ENCODE measurements at places on chromosomes 12 and 14. TPM values are rescaled to one million over a fixed set of nuclear protein-coding genes. Genes with fewer than 3 reads are reported as not detected.

DNA sequence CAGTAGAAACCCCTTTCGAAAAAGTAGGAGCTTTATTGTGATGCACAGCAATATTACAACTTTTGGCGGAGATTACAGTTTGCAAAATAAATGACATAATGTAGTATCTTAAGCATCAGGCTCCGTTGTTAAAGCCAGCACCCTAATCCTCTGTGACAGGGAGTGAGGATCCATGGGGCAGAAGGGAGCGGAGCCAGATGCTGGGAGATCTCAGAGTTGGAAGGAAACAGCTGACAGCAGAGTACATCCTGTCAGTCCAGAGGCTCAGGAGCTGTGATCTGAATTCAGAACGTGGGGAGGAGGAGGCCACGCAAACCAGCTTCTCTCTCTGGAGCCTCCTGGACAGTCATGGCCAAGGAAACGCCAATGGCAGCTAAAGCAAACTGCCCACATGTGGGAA, 55.7 kb downstream of the TMTC1 start:
- no peak overlapping the region for H3K27ac ChIP-seq
- no peak overlapping the region for H3K4me3 ChIP-seq
- H3K4me1 ChIP-seq, result peaks cover 16% of the 10 kb centered on the region
- no peaks in the 10 kb centered on the region for H3K36me3 ChIP-seq

DNA sequence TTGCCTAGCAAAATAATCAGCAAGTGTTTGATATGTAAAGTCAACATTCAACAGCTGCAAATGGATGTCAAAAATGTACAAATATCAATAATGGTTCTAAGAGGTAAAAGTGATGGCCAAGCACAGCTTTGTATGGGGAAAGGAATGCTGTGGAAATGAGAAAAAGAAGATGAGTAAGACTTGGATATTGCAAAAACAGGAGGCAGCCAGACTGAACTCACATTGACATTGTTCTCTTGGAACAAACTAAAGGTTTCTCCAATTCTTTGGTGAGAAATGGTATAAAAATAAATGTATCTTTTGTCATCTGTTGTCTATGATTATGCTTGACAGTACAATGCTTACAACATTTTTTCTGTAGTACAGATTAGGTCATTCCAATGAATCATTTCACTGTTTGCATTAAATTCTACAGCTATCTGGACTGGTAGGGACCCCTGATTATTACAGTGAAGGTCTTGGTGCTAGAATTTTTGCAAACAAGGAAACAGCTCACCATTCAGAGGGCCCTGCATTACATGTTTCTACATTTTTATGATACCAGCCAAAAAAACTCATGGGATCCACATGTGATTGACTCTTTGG, 465.7 kb downstream of the NOVA1 start:
- no peak for DNase-seq
- no peak overlapping the region for H3K4me3 ChIP-seq
- no peaks in the 10 kb centered on the region for H3K27me3 ChIP-seq

- no peaks in the 10 kb centered on the region for H3K36me3 ChIP-seq
- no peak overlapping the region for H3K27ac ChIP-seq
- no peaks in the 10 kb centered on the region for H3K4me1 ChIP-seq
- DNase-seq, result no peak
- no peak overlapping the region for H3K4me3 ChIP-seq
Observed at GRCh38 chr12:91604897-91605296, 422.3 kb upstream of the DCN start.

- H3K4me1 ChIP-seq, result peaks cover 29% of the 10 kb centered on the region
- DNase-seq, result peak; percentile 13
- no peaks in the 10 kb centered on the region for H3K27me3 ChIP-seq
- H3K4me3 ChIP-seq, result peak overlapping the region; percentile 19
- H3K27ac ChIP-seq, result peak overlapping the region; percentile 86
Observed at GRCh38 chr12:53659571-53659981, 16.3 kb downstream of the ATP5MC2 start.

GRCh38 chr12:100359822-100360221, 2.9 kb downstream of the SLC17A8 start:
- DNase-seq, result no peak
- H3K4me3 ChIP-seq, result no peak overlapping the region
- peaks cover 15% of the 10 kb centered on the region for H3K27me3 ChIP-seq
- no peaks in the 10 kb centered on the region for H3K4me1 ChIP-seq
- no peaks in the 10 kb centered on the region for H3K36me3 ChIP-seq
- H3K27ac ChIP-seq, result no peak overlapping the region

DNA sequence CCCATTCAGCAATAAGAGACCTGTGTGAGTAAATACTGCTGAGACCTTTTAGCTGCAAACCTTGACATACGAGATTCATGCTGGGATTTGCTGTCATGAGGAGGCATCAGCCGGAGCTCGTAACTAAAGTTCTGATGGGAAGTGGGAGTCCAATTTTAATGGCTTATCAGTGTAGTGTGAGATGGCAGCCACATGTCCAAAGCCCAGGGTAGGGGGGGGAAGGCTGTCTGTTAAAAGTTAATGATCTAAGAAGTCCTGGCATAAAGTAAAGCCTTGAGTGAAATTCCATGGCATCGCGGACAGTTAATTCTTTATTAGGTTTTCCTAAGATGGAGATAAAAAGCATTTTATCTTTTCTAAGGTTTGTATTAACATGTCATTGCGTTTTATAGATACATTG, 240.0 kb downstream of the AACS start:
- no peak overlapping the region for H3K27ac ChIP-seq
- H3K27me3 ChIP-seq, result no peaks in the 10 kb centered on the region
- H3K4me3 ChIP-seq, result no peak overlapping the region
- no peaks in the 10 kb centered on the region for H3K36me3 ChIP-seq
- no peaks in the 10 kb centered on the region for H3K4me1 ChIP-seq

GRCh38 chr12:25712169-25712568, 159.1 kb upstream of the LMNTD1 start:
- DNase-seq, result no peak
- no peak overlapping the region for H3K4me3 ChIP-seq
- no peaks in the 10 kb centered on the region for H3K4me1 ChIP-seq
- H3K27me3 ChIP-seq, result no peaks in the 10 kb centered on the region
- no peaks in the 10 kb centered on the region for H3K36me3 ChIP-seq

DNA sequence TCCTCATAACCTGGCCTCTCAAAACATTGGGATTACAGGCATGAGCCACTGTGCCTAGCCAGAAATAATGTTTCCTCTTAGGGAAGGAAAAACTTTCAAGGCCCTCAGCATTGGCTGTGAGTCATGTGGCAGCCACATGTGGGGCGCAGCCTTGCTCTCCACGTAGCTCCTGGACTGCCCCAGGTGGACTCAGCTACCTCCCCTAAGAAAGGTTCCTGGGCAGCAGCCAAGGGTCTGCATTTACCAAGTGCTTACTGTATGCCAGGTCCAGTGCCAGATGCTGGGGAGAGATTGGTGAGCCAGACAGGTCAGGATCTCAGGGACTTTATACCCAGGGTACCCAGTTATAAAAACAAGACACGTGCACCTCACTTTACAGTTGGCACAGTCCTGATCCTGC, 3.7 kb upstream of the TRPV4 start:
- DNase-seq, result peak; percentile 65
- H3K4me3 ChIP-seq, result no peak overlapping the region
- no peak overlapping the region for H3K27ac ChIP-seq
- peaks cover 11% of the 10 kb centered on the region for H3K4me1 ChIP-seq
- no peaks in the 10 kb centered on the region for H3K36me3 ChIP-seq

GRCh38 chr14:65101631-65102440, 481 bp downstream of the MAX start:
- peak overlapping the region; percentile 89 for H3K4me3 ChIP-seq
- peak overlapping the region; percentile 75 for H3K27ac ChIP-seq
- H3K27me3 ChIP-seq, result no peaks in the 10 kb centered on the region
- H3K4me1 ChIP-seq, result peaks cover 35% of the 10 kb centered on the region
- peaks cover 9% of the 10 kb centered on the region for H3K36me3 ChIP-seq

DNA sequence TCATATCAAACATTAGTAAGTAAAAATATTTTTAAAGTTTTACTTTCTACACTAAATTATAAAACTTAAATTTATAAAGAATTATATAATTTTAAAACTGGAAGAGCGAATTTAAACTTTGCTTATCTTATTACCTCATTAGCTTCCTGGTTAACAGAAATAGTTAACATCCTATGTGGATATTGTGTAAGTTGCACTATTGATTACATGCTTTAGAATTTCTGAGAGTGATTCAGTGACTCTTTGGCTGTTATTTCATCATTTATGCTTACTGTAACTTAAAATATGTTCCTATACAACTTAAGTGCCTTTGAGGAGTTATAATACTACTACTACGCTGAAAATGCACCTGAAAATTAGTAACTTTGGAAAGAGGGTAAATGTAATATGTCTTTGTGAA, 101.4 kb downstream of the FOXA1 start:
- no peak overlapping the region for H3K4me3 ChIP-seq
- no peaks in the 10 kb centered on the region for H3K36me3 ChIP-seq
- H3K27me3 ChIP-seq, result no peaks in the 10 kb centered on the region
- no peak for DNase-seq

- peak overlapping the region; percentile 89 for H3K27ac ChIP-seq
- H3K36me3 ChIP-seq, result peaks cover 97% of the 10 kb centered on the region
- H3K4me3 ChIP-seq, result no peak overlapping the region
- H3K27me3 ChIP-seq, result no peaks in the 10 kb centered on the region
Observed at GRCh38 chr14:68891851-68892660, 87.0 kb downstream of the ACTN1 start.

- H3K27ac ChIP-seq, result no peak overlapping the region
- no peak overlapping the region for H3K4me3 ChIP-seq
- H3K36me3 ChIP-seq, result no peaks in the 10 kb centered on the region
- no peak for DNase-seq
- H3K4me1 ChIP-seq, result no peaks in the 10 kb centered on the region
Observed at GRCh38 chr14:22289570-22289969, 299.5 kb downstream of the DAD1 start.

GRCh38 chr12:27545665-27546064, 21.7 kb downstream of the PPFIBP1 start:
- H3K36me3 ChIP-seq, result peaks cover 4% of the 10 kb centered on the region
- peak overlapping the region; percentile 96 for H3K27ac ChIP-seq
- H3K4me1 ChIP-seq, result peaks cover 66% of the 10 kb centered on the region
- no peaks in the 10 kb centered on the region for H3K27me3 ChIP-seq
- H3K4me3 ChIP-seq, result no peak overlapping the region

GRCh38 chr12:30145684-30146032, 361.9 kb upstream of the TMTC1 start:
- no peak for DNase-seq
- H3K4me3 ChIP-seq, result no peak overlapping the region
- H3K27ac ChIP-seq, result no peak overlapping the region
- H3K36me3 ChIP-seq, result no peaks in the 10 kb centered on the region

DNA sequence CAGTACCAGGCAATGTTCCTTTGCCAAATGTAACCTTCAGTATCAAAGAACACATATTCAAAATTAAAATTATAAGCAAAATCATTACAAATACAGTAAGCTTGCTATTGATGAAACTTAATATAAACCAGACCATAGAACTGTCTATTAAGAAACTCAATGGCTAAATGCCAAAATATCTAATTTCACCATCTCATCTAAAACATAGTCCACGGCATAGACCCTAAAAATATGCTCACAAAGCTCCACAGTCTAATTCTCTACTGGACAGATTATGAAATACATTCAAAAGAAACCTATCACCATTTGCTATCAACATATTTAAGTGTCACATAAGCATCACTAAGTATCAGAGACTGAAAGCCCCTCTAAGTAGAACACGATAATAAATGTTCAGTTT, 25.2 kb downstream of the DUSP16 start:
- H3K27ac ChIP-seq, result no peak overlapping the region
- H3K4me1 ChIP-seq, result no peaks in the 10 kb centered on the region
- DNase-seq, result peak; percentile 17

GRCh38 chr14:21244544-21244943, 24.7 kb downstream of the HNRNPC start:
- no peaks in the 10 kb centered on the region for H3K27me3 ChIP-seq
- DNase-seq, result no peak
- peaks cover 20% of the 10 kb centered on the region for H3K4me1 ChIP-seq
- H3K27ac ChIP-seq, result peak overlapping the region; percentile 3
- no peak overlapping the region for H3K4me3 ChIP-seq
- peaks cover 57% of the 10 kb centered on the region for H3K36me3 ChIP-seq

Gene PLEK2
- total RNA-seq, result 1.2 TPM

Gene SPIC
- total RNA-seq, result not detected

Gene FGF6
- not detected for total RNA-seq

Gene GPRC5D
- total RNA-seq, result not detected

Gene PTPRQ
- total RNA-seq, result 5.4 TPM

Gene PLEKHD1
- under 0.01 TPM for total RNA-seq

Gene FAM90A1
- not detected for total RNA-seq

Gene B4GALNT3
- 0.36 TPM for total RNA-seq

Gene PTPN21
- total RNA-seq, result 18.0 TPM

Gene M6PR
- total RNA-seq, result 162 TPM
